ENCODE measurements at places on chromosomes 3 and 15.

DNA sequence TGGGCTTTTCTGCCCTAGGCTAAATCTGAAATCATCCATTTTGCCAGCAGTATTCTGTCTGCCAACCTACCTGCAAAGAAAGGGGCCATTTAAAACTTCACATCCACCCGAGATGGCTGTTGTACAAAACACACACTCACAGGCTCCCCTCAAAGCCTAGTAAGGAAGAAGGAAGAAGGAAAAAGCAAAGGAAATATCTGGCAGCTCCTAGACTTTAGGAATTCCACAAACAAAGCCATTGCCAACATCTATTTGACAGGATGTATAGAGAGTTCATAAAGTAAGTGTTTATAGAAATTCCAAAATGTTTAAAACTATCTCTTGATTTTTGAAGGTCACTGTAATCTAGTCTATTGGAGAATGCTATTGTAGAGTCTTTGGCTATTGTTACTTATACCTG, 91.9 kb upstream of the THBS1 start:
- no peak overlapping the region for H3K4me3 ChIP-seq
- no peaks in the 10 kb centered on the region for H3K4me1 ChIP-seq
- H3K27ac ChIP-seq = no peak overlapping the region
- peaks cover 3% of the 10 kb centered on the region for H3K27me3 ChIP-seq

- H3K4me1 ChIP-seq = no peaks in the 10 kb centered on the region
- no peak overlapping the region for H3K27ac ChIP-seq
- no peak overlapping the region for H3K4me3 ChIP-seq
- peaks cover 2% of the 10 kb centered on the region for H3K27me3 ChIP-seq
- no peak for DNase-seq
Observed at GRCh38 chr3:13115576-13115910, 42.3 kb upstream of the IQSEC1 start.

- H3K27me3 ChIP-seq = no peaks in the 10 kb centered on the region
- H3K4me1 ChIP-seq = peaks cover 58% of the 10 kb centered on the region
- H3K27ac ChIP-seq = peak overlapping the region; percentile 87
- no peak overlapping the region for H3K4me3 ChIP-seq
- H3K36me3 ChIP-seq = no peaks in the 10 kb centered on the region
Observed at GRCh38 chr3:98646680-98647079, 53.3 kb upstream of the CPOX start.

- H3K27me3 ChIP-seq = no peaks in the 10 kb centered on the region
- DNase-seq = no peak
- H3K27ac ChIP-seq = no peak overlapping the region
Observed at GRCh38 chr3:174387736-174388135, 471.4 kb upstream of the NAALADL2 start.

- H3K27me3 ChIP-seq = peaks cover 2% of the 10 kb centered on the region
- H3K36me3 ChIP-seq = no peaks in the 10 kb centered on the region
- no peak overlapping the region for H3K4me3 ChIP-seq
- no peak for DNase-seq
Observed at GRCh38 chr3:14646589-14647413, 4.8 kb upstream of the CCDC174 start.

- no peaks in the 10 kb centered on the region for H3K4me1 ChIP-seq
Observed at GRCh38 chr15:100038736-100039135, 303.0 kb downstream of the ADAMTS17 start.

- no peaks in the 10 kb centered on the region for H3K4me1 ChIP-seq
- no peaks in the 10 kb centered on the region for H3K27me3 ChIP-seq
- H3K4me3 ChIP-seq = no peak overlapping the region
- DNase-seq = no peak
Observed at GRCh38 chr3:192340031-192340430, 387.3 kb downstream of the FGF12 start.

- H3K27me3 ChIP-seq = no peaks in the 10 kb centered on the region
- no peak overlapping the region for H3K27ac ChIP-seq
- H3K4me1 ChIP-seq = no peaks in the 10 kb centered on the region
- no peaks in the 10 kb centered on the region for H3K36me3 ChIP-seq
Observed at GRCh38 chr3:29382409-29382808, 101.5 kb downstream of the RBMS3 start.

DNA sequence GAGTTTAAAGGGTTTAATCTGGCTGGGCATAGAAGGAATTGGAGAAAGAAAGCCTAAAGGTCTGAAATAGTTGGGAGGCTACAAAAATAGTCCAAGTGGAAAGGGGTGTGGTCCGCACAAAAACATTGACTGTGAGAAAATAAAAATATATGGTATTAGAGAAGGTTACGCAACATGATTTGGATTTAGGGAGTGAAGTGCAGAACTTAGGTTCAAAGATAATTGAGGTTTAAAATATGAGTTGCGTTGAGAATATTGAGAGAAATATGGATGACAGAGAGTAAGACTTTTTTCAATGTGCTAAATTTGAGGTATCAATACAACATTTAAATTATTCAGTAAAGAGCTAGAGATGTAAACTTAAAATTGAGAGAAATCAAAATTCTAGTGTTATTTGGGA, 15.4 kb upstream of the CMC1 start:
- no peak overlapping the region for H3K4me3 ChIP-seq
- no peaks in the 10 kb centered on the region for H3K4me1 ChIP-seq
- no peaks in the 10 kb centered on the region for H3K36me3 ChIP-seq
- H3K27me3 ChIP-seq = no peaks in the 10 kb centered on the region
- no peak for DNase-seq
- H3K27ac ChIP-seq = no peak overlapping the region
